ENCODE measurements at places on chromosomes 12 and 14.

- DNase-seq: no peak
Observed at GRCh38 chr14:87283547-87283946, 709.4 kb downstream of the GALC start.

- DNase-seq: no peak
Observed at GRCh38 chr12:25924491-25925001, 33.9 kb upstream of the RASSF8 start.

DNA sequence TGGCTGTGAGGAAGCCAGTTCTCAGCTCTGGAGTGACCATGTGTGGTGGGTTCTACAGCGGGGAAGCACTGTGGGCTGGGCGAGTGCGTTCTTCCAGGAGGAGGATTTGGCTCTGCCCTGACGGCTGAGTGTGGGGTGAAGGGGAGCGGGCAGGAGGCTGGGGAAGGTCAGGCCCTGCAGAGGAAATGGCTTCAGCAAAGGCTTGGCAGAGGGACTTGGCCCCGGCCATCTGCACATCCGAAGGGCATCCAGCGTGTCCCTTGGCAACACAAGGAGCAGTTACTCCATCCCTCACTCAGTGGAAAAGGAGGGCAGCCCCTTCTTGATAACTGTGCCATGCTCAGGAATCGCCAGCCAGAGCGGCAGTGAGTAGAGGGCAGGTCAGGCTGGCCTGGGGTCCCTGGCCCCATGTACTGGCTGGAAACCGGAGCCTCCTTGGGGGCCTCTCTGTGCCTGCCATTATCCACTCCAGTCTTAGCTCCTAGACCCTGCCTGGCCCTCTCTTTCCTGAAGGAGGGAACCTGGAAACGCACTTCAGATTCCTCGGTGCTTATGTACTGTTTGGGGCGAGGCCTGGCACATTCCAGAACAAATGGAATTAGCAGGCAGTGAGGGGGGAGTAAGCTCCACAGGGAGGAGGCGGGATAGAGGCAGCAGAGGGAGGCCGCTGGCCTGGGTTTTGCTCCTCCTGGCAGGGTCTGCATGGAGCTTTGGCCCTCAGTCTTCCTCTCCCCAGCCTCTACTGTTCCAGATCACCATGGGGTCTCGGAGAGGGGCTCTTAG lies 133.6 kb upstream of the NCOR2 start:
- no peak for DNase-seq

DNA sequence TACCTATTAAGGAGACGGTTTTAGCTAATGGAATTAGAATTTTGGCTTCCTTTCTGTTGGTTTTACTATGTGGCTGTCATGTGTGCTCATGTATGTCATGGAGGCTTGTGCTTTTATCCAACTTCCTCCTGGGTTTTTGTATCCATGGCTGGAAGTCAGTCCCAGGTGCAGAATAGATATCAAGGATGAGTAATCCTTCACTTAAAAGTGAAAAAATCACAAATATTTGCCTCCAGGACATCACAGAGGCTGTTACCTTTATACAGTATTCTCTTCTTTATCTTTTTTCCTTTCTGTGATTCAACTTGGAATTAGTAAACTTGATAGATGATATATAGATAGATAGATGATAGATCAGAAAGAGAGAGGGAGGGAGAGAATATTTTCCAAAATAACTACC lies 706.8 kb downstream of the GALC start:
- no peak for DNase-seq

DNA sequence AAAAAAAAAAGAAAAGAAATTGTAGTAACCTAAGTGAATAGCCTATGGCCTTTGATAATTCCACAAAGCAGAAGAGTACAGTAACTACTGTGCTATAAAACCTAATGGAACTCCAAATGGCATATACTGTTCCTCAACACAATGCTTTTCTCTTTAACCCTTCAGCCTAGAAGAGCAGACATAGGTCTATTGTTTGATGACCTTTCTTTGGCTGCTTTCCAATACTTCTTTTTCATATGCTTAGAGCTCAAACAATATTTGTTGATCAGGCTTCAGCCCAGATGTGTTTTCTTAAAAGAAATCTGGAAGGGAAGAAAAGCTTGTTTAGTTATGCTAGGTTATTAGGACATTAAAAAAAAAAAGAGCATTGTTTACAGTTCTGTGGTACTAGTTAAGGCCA lies 116.4 kb downstream of the NTN4 start:
- no peak for DNase-seq

DNA sequence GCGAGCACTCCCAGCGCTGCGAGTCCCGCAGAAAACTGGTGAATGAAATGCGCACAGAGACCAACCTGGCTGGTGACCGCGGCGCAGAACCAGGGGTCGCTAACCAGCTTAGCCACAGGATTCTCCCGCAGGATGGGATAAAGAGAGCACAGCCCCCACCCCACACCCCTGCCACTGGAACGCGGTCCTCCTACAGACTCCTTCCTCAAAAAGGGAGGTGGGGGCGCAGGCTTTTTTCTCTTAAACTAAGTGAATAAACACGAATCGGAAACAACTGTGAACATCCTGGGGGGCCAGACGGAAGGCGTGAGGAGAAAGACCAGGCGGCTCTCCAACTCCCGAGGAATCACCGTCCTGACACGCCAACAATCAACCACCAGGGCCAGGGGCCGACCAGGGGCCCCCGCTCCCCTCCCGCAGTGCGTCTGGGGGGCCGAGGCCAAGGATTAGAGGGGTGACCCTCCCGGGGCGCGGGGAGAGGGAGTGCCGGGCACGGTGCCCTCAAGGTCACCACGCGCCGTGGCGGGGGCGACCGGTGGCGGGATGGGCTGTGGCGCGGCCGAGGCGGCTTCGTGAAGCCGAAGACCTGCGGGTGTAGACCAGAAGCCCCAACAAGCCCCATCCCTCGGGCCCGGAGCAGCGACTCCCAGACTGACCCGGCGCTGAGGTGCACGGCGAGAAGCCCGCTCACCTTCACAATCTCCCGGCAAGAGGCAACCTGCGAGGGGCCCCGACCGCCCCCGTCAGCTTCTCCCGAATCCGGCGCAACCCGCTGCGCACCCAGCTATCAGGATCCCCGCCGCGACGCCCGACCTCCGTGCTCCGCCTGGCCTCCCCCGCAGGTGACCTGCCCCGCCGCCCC lies 704 bp downstream of the ATP2B1 start:
- DNase-seq: no peak

- DNase-seq: no peak
Observed at GRCh38 chr12:95365912-95366311, 108.0 kb upstream of the METAP2 start.

GRCh38 chr12:59999291-59999690 lies 403.5 kb downstream of the SLC16A7 start:
- DNase-seq: no peak

Measured in T-helper 2 cell (primary cell).